ENCODE measurements at places on chromosomes 13 and 19. TPM values are rescaled to one million over a fixed set of nuclear protein-coding genes. Genes with fewer than 3 reads are reported as not detected.

- DNase-seq = no peak
These were observed 41.4 kb downstream of the NLRP12 start for GRCh38 chr19:53782698-53783097.

DNA sequence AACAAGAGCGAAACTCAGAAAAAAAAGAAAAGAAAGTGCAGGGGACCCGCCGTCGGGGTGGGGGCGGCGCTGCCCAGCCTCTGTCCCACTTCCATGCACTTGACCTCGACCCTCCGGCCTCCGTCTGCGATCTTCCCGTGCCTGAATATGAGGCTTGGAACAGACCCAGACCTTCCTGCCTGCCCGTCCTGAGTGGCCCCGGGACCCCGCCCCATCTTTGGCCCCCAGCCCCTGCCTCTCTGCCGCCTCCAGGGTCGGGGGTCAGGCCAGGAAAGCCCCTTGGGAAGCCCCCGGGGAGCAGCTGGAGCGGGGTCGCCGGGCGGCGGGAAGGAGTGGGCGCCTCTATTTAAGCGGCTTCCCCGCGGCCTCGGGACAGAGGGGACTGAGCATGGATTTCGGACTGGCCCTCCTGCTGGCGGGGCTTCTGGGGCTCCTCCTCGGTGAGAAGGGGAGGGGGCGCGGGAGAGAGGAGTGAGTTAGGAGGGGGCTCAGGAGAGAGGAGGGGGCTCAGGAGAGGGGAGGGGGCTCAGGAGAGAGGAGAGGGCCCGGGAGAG, at the start of gene MADCAM1:
Gene MADCAM1 (plus strand): TSS at position 375 of the 554 bp plus-strand sequence. CDS start 14 bp downstream, at position 389.
- DNase-seq = no peak

DNA sequence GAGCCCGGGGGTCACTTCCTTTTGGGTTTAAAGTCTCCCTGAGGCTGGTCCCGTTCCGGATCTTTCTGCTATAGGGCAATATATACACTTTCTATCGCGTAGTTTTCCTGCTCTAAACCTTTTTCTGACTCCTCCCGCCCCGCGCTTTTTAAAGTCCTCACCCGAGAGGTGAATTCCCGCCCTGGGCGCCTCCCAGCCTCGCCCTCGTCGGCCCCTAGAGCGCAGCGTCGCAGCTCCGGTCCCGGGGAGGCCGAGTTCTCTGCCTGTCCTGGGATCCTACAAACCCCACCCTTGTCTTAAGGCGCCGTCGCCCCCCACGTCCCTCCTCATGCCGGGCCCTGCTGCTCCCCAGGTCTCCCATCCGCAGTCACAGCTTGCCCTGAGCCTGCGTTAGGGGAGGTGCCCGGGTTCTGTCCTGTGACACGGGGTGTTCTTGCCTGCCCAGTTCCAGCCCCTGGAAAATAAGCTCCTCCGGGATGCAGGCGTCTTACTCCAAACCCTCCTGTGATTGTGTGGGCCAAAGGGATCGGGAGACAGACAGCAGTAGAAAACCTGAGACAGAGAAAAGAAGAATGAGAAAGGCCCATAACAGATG, 491 bp downstream of the ZNF525 start:
- DNase-seq = peak; percentile 1

The CACNA1A gene
- 0.20 TPM for total RNA-seq

The SIGLEC9 gene
- 0.20 TPM for total RNA-seq
